ENCODE measurements at places on chromosomes 7 and 10.
A peak's percentile ranks its signal among the peaks of the same experiment; 100 is the strongest.

GRCh38 chr10:79022565-79023230 lies 46.1 kb upstream of the ZMIZ1 start:
- no peak for DNase-seq

DNA sequence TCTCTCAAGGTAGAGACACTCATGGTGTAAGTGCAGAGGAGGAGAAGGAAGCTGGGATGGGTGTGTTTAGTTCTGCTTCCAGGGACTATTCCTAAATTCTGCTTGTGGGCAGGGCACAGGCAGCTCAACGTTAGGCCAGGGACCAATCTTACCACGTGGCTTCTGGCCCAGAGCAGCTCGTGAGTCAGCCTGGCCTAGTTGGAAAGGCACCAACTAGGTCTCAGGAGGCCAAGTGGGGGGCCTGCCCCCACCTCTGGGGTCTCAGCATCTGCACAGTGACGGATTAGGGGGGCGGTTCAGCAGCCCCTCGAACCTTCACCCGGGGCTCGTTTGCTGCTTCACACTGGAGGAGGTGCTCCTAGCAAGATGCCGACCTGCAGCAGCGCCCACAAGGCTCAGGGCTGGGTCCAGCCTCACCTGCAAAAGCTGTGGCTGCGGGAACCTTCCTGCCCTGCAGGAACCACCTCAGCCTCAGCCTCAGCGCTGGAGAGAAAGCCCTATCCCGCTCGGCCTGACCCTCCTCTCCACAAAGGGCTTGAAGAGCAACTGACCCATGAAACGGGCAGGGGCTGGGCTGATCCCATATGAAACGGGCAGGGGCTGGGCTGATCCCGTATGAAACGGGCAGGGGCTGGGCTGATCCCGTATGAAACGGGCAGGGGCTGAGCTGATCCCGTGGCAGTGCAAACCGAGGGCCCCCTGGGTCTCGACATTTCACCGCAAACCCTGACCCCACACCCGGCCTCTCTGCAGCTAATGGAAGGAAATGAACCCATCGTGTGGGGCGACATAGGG lies 447.4 kb downstream of the DNAJB6 start:
- no peak for DNase-seq

DNA sequence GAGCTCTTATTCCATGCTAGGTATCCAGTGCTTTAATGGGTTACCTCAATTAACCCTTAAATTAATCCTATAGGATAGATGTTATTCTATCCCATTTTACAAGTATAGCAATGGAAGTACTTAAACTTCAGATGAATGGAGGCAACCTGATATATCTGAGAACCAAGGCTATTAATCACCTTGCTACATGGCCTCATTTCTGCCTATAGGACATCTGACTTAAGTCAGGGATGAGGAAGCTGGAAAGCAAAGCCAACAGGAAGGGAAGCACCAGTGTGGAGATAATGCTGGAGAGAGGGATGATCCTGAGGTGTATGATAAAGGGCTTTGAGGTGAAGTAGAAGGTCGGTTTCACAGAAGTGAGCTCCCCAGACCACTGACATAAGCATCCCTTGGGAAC lies 132.3 kb downstream of the CHN2 start:
- DNase-seq = no peak

GRCh38 chr10:46525177-46525823 lies 31.2 kb downstream of the GPRIN2 start:
- DNase-seq = no peak

DNA sequence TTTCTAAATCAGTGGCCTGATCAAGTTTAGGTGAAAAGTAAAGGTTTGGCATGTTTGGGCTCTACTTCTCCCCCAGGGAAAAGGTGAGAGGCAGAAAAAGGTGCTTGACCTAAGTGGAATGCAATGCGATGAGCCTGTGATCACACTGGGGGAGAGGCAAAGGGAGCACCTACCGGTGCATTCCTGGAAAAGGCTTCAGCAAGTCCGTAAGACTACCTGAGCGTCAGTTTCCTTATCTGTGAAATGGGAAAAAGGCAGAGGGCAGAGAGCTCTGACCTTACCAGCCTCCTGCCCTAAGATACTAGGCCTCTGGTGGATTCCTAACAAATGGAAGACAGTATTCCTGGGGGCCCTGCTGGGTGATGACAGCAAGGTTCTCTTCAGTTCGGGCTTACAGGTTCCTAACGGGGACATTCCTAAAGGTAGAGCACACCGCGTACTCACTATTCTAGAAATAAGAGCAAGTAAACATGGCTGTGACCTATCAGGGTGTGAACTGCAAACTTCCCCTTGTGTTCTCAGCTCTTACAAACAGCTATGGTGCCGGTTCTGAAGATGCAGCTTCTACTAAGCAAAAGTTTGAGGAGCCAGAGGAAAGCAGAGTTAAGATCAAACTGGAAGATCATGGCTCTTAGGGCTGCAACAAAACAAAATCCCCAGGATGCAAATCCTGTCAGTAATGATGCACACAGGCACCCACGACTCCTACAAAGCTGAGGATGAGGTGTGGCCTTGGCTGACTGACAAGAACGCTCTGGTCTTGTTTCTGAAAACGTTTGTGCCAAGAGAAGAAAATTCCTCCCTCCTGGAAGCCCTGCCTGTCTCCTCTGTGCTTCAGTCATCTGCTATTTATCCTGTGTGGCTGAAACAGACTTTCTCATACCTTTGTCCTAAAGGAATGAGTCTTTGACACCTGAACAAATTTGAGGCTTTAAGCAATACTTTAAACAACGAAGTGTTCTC lies 13.3 kb upstream of the ACSL5 start:
- no peak for DNase-seq

DNA sequence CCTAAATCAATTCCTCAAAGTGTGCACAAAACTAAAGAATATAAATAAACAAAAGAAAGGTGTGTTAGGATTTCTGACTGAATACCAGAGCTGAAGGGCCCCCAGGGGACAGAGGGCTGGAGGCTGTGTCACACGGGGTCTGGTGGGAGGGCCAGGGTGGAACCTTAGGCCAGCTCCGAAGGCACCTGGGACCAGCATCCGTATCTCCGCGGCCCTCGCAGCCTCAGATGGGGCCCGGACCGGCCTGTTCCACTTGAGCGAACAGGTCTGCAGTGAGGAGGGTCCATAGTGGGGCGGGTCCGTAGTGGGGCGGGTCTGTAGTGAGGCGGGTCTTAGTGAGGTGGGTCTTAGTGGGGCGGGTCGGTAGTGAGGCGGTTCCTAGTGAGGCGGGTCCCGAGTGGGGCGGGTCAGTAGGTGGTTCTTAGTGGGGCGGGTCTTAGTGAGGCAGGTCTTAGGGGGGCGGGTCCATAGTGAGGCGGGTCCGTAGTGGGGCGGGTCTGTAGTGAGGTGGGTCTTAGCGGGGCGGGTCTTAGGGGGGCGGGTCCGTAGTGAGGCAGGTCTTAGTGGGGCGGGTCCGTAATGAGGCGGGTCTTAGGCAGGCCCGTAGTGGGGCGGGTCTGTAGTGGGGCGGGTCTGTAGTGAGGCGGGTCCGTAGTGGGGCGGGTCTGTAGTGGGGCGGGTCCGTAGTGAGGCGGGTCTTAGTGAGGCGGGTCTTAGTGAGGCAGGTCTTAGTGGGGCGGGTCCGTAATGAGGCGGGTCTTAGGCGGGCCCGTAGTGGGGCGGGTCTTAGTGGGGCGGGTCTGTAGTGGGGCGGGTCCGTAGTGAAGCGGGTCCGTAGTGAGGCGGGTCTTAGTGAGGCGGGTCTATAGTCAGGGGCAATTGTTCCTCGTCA lies 15.1 kb downstream of the GPR146 start:
- peak; percentile 19 for DNase-seq
